ENCODE measurements at places on chromosomes 2 and 18. TPM values are rescaled to one million over a fixed set of nuclear protein-coding genes. Genes with fewer than 3 reads are reported as not detected.

Gene FAM124B
- not detected for total RNA-seq

Gene ZC3H8
- 29.7 TPM for total RNA-seq

Gene RGPD3
- total RNA-seq: 0.33 TPM

Gene NCK2
- total RNA-seq: 71.6 TPM

Gene REV1
- 22.0 TPM for total RNA-seq

Gene FSHR
- total RNA-seq: not detected

Gene GPR155
- total RNA-seq: 2.7 TPM

Gene SAG
- not detected for total RNA-seq

Gene CHMP3
- total RNA-seq: 48.3 TPM

Gene MAP3K2
- 63.8 TPM for total RNA-seq

Gene FAP
- not detected for total RNA-seq

Gene IL36RN
- 0.61 TPM for total RNA-seq

Gene KRCC1
- 6.6 TPM for total RNA-seq

Gene TEKT4
- total RNA-seq: not detected

Gene IL1R1
- total RNA-seq: 21.3 TPM

Gene PECR
- total RNA-seq: 4.7 TPM

Gene OSR1
- not detected for total RNA-seq

Gene SLC38A11
- total RNA-seq: not detected

Gene GALR1
- total RNA-seq: not detected

Gene TRABD2A
- 21.2 TPM for total RNA-seq

Gene FHOD3
- total RNA-seq: not detected

Gene SLC5A7
- not detected for total RNA-seq

Gene ARHGAP25
- total RNA-seq: 48.6 TPM

Gene FAM110C
- total RNA-seq: 0.40 TPM

Gene RFTN2
- not detected for total RNA-seq

Gene MYOM1
- total RNA-seq: 0.16 TPM

Gene NEURL3
- total RNA-seq: 0.38 TPM

Gene PPP1R1C
- total RNA-seq: not detected

Gene TOGARAM2
- 2.3 TPM for total RNA-seq

Gene C1QL2
- not detected for total RNA-seq

Gene FOXD4L1
- 0.16 TPM for total RNA-seq

Gene DES
- total RNA-seq: 0.49 TPM

Gene SLC16A14
- total RNA-seq: 0.74 TPM

Gene PCARE
- not detected for total RNA-seq

Gene DNAJC5G
- total RNA-seq: not detected

Gene LYG2
- not detected for total RNA-seq

Gene AMER3
- not detected for total RNA-seq

Gene LONRF2
- total RNA-seq: 0.25 TPM

Gene COL4A4
- not detected for total RNA-seq

Gene RAMP1
- 0.46 TPM for total RNA-seq

Gene LAMA3
- 0.20 TPM for total RNA-seq

Gene C2orf72
- total RNA-seq: 0.10 TPM

Gene GCKR
- not detected for total RNA-seq

Gene FNDC4
- total RNA-seq: 0.11 TPM

Gene STPG4
- not detected for total RNA-seq

Gene CCDC178
- not detected for total RNA-seq

Gene KCNS3
- not detected for total RNA-seq

Gene TMEM37
- 0.27 TPM for total RNA-seq

Gene MTIF2
- total RNA-seq: 58.1 TPM

Gene MEP1B
- total RNA-seq: not detected
